Hematopoietic multipotent progenitor cell treated with erythropoietin and hydrocortisone succinate and interleukin-3 and kit ligand, for 4 days (in vitro differentiated cells): ENCODE measurements at places on chromosomes 3 and 15.

- DNase-seq = no peak
Observed at GRCh38 chr3:4757575-4758248, 221.5 kb upstream of the BHLHE40 start.

DNA sequence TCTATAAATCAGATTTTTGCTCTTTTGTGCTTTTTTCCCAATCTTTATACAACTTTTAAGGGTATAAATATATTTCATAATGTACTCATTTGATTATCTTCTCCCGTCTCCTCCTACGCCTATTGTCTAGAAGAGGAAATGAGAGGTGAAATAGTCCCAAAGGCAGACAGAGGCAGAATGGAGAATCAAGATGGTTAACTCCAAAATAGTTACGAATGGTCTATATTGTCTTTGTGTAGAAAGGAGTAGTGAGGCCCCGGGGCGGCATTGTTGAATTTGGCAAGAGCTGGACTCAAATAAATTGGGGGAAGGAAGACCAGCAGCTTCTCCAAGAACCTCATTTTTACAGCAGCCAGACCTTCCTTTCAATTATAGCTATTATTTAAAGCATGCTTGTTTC, 23.9 kb downstream of the ITPR1 start:
- DNase-seq = no peak

GRCh38 chr3:146139586-146140110, 21.3 kb downstream of the PLOD2 start:
- no peak for DNase-seq

GRCh38 chr15:58458076-58458475, 26.3 kb downstream of the LIPC start:
- no peak for DNase-seq

DNA sequence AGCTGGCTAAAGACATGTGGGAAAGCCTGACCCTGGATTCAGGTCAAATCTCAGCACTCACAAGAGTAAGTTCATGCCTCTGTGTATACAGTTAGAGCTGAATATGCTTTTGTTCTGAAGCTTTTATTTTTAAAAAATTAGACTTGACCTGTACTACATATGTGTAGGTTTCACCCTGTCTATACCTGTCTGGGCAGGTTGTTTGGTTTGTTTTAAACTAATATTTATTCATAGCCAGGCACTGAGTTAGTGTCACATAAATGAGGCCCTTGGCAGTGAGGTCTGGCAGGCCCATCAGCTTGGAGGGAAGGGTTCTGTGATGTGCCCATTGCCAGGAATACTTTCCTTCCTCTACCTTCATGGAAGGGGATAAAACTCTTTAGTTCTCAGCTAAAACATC, 1.9 kb downstream of the DNAJA4 start:
- no peak for DNase-seq

DNA sequence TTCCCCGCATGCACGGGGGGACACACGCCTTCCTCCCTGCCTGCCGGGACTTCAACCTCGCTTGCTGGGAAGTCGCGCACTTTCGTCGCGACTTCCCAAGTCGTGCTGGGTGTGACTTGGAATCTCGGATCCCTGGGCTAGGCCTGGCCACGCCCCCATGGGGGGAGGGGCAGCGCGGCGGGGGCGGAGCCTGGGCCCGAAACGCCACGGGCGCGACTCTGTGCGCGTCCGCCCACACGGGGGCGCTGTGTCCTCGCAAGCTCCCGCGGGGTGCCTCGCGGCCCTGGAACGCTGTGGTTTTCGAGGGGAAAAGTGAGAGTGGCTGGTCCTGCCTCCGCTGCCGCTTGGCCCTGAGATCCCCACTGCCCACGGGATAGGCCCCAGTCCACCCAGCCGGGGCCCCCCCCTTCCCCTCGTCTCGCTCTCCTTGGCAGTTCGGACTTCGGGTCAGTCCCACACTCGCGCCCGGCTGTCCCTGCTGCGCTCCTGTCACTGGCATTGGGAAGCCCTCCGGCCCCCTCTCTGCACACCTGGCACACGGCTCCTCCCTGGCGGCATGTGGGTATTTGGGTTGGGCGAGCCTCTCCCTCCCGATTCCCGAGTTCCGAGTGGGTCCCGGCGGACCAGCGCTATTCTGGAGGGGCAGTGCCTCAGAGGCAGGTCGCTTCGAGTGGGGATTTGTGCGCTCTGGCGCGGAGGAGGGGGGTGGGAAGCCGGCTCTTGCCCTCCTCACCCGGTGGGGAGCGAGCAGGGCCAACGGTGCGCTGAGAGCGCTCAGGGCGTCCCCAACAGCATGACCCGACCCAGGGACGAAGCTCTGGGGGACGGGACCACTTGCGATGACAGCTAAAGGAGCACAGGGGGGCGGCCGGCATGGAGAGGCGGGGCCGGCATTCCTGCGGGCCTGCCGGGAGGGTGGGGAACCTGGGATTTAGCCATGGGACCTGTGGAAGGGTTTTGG, 23.6 kb downstream of the SEC61A1 start:
- DNase-seq = peak; percentile 94

DNA sequence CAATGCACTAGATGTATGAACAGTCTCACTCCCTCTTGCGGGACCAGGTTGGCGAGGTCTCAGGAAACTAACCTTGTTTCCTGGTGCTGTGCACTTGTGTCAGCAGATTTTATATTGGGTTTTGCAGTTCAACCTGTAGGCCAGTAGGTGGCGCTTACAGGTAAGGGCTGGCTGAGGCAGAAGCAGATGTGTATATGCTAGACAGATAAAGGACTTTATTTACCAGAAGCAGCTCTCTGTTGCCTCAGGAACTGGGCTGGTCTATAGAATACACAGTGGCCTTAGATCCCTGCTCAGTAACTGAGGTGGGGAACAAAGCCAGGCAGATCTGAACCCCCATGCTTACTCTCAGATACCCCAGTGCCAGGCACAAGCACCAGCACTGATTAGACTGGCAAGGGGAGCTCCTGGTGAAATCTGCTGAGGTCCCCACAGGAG, 296.8 kb downstream of the DOCK3 start:
- peak; percentile 88 for DNase-seq

GRCh38 chr15:88238618-88239430, 17.7 kb downstream of the NTRK3 start:
- peak; percentile 28 for DNase-seq
